ENCODE measurements at places on chromosomes 11 and 22.

- no peak for DNase-seq
These were observed 13.2 kb downstream of the CD6 start for GRCh38 chr11:60984636-60985035.

DNA sequence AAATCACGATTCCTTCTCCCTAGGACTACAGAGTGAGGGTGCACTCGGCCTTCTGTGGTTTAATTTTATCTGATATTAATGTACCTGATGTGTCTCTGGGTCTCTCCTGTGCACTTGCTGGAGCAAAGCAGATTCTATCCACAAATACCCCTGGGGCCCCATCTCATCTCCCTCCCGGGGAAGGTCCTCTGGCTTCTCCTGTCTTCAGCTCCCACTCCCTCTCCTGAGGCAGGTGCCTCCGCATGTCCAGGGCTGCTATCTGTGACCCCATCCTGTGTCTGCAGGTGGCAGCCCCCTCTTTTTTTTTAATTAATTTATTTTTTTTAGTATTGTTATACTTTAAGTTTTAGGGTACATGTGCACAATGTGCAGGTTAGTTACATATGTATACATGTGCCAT is 558.7 kb downstream of the BRD1 start:
- no peak for DNase-seq

DNA sequence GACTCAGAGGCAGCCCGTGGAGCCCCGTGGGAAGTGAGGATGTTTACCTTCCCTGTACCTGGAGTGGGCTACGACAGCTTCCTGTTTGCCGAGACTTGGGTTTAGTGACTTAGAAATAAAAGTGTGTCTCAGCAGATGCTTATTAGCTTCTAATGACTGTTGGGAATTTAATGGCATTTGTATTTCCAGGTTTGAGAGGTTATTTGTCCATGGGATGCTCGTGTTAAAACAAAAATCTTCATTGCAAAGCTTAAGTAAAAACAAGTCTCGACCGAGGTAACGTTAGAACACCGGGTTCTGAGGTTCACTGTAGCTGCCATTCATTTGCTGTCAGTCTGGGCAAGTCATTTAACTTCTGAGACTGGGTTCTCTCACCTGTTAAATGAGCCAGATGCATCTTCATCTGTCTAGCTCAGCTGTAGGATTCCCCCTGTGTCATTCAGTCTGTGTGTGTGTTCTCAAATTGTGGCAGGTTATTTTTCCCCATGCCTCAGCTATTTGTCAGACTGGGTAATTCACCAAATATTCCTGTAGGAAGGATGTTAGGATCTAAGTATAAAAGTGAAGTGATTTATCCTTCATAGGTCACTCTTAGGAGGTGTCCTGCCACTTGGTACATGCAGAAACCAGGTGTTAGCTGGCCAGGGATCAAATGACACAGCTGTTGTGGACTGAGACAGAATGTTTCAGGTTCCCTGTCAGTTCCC is 791 bp downstream of the EI24 start:
- DNase-seq = no peak

- DNase-seq = no peak
These were observed 42.4 kb downstream of the TTC28 start for GRCh38 chr22:28637225-28637624.

- no peak for DNase-seq
These were observed 353.5 kb downstream of the TBC1D22A start for GRCh38 chr22:47115921-47116320.

- DNase-seq = no peak
These were observed 10.4 kb upstream of the SPINDOC start for GRCh38 chr11:63802637-63803414.
